ENCODE measurements at places on chromosomes 16 and 17.

DNA sequence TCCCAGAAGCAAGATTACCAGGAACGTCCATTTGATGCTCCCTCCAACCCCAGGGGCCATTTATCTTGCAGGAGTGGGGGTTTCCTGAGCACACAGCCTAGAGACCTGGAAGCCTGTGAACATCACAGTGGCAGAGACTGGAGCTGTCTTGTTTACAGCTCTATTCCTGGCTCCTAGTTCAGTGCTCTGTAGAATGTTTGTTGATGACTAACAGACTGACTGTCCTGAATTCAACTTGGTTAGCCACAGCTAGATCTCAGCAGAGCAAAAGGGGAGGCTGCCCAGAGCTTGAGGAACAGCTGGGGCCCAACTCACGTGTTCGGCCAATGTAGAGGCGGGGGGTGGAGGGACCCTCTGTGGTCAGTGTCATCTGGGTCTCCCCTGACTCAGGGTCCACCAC, 6.6 kb downstream of the ERN2 start:
- DNase-seq, result no peak

DNA sequence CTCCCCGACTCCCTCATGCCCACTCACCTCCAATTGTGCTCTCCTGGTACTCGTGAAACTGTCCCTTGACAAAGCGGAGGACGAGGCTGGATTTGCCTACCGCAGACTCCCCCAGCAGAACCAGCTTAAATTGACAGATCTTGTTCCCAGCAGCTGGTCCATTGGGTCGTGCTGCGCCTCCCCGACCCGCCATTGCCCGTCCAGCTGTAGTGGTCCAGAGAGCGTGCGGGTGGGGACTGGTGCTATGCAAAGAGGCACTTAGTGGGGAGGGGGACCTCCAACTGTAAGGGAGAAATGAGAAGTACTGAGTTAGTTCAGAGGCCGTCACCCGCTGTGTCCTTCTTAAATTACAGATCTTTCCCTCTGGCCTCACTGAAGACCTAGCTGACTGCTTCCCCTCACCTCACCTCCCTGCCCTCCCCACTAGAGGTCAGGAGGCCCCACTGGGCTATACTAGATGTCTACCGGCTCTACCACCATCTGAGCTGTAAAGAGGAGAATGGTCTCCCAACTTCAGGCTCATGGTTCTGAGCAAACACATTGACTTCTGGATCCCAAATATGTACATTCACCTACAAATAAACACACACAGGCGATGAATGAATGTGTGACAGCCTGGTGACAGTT, 7.8 kb downstream of the HSPB9 start:
- DNase-seq, result no peak

- no peak for DNase-seq
These were observed 19.5 kb upstream of the CORO6 start for GRCh38 chr17:29642171-29642611.

GRCh38 chr17:31787857-31788570, 71.0 kb downstream of the COPRS start:
- DNase-seq, result peak; percentile 32

GRCh38 chr17:82457929-82458178, 687 bp upstream of the NARF start:
- peak; percentile 95 for DNase-seq

GRCh38 chr17:45372325-45372869, 55.6 kb upstream of the MAP3K14 start:
- DNase-seq, result no peak

- no peak for DNase-seq
These were observed 18.8 kb downstream of the XPO6 start for GRCh38 chr16:28192806-28193529.

DNA sequence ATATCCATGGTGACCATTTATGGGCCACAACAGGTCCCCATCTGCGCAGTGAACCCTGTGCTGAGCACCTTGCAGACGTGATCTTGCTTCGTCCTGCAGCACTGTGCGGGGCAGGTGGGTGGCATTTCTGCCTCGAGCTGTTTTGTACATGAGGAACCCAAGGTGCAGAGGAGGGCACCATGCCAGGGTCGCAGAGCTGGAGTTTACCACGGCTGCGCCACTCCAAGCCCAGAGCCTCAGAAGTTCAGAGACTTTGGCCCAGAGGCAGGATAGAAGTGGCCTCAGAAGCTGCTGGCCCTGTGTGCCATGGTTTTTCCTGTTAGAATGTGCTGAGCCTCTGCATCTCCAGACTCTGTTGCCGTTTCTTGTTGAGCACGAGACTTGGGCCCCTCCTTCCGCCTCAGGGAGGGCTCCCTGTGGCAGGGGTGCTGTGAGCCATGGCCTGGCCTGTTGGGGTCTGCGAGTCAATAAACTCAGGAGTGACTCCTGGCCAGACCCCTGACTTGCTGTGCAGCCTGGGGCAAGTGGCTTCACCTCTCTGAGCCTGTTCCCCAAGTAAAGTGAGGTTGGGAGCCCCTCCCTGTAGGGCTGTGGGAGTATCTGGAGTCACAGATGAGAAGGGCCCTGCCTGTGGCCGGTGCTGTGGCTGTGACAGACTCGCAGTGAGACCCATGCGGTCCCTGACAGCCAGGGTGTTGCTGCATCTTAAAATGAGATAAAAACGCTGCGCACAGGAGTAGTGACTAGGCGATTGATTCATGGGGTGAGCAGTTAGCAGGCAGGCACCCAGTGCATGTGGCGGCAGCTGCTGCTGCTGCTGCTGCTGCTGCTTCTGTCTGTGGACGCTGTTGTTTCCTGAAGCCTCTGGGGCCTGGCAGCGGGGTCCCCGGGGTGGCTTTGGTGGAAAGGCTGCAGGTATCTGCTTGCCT, 11.8 kb downstream of the MAP2K3 start:
- DNase-seq, result no peak
